ENCODE measurements at places on chromosomes 1 and 21.

DNA sequence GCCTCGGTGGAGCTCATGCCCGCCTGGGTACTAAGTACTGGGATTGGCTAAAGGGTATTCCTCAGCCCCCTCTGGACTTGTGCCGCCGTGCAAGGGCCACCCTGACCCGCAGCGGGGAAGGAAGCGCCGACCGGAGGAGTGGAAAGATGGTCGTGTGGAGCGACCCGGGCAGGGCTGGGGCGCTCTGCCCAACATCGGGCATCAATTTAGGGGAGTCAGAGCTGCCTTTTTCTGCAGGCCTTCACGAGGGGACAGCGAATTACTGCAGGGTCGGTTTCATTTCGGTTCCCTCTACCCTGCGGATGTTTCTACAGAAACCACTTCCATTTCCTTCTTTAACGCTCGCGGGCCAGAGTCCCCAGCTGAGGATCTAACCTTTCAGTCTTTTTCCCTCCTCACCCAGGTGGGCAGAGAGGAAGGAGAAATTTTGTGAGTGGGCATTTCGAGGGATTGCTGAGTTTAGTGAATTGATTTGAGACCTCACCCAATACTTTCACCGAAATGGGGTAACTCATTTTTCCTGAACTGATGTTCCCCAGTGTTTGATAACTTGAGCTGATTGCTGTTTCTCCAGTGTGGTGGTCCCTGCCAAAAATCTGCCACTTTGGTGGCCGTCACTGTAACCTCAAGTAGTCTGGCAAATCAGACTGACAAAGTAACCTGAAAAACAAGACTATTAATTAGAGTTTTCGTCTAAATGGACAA, 1.1 kb downstream of the TOR1AIP1 start:
- no peak for DNase-seq

- no peak for DNase-seq
Measured at GRCh38 chr1:159646687-159647086, 59.1 kb downstream of the APCS start.

DNA sequence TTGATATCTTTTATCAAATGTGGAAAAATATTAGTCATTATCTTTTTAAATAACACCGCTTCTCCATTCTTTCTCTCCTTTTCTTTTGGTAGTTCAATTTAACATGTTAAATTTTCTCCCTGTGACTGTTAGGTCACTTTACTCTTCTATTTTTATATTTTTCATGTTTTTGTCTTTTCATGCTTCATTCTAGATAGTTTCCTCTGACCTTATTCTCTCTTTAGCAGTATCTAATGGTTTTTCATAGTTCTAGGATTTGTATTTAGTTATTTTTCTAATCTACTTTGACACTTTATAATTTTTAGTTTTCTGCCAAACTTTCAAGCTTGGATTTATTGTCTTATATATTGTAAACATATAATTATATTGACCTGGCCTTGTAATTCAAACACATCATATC, 116.0 kb downstream of the RASAL2 start:
- DNase-seq, result no peak

DNA sequence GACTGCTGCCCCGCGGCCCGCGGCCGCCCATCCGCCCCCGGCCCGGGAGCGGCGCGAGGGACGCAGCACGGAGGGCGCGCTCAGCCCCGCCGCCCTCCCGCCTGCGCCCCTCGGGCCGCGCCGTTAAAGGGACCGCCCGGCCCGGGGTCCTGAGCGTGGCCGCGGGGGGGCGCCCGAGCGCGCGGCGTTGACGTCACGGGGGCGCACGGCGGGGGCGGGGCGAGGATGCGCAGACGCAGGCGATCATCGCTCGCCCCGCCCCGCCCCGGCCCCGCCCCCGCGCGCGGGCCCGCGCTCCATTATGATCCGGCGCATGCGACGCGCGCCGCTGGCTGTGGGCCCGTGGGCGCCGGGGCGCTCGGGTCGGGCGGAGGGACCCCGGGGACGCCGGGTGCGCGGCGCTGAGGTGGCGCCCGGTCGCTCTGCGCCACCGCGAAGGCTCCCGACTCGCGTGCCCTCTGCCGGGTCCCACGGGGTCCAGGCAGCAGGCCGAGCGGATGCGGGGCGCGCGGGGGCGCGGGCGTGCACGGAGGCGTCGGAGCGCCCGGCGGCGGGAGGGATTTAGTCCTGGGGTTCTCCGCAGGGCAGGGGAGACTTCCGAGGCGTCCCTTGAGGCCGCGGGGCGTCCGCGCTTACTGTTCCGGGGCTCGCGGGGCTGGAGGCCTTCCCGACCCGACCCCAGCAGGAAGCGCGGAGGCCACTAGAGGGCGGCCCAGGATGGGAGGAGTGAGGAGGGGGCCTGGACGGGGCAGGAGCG, at the start of gene DVL1:
DVL1 (minus strand) TSS at position 163 of the 757 bp plus-strand sequence. CDS start 353 bp downstream, outside the sequence.
- DNase-seq, result peak; percentile 50

Measured in activated T-cell treated with anti-CD3 and anti-CD28 coated beads for 24 hours (primary cell).